Dermis microvascular lymphatic vessel endothelial cell (primary cell): ENCODE measurements at places on chromosomes 12 and 14. TPM values are rescaled to one million over a fixed set of nuclear protein-coding genes. Genes with fewer than 3 reads are reported as not detected.

The RPS6KL1 gene
- 5.6 and 6.6 TPM in 2 replicates for total RNA-seq

The RPAP3 gene
- total RNA-seq = 7.0 and 7.7 TPM in 2 replicates

The DEPDC4 gene
- 0.13 and 0.26 TPM in 2 replicates for total RNA-seq

The KRT6A gene
- total RNA-seq = 0.13 TPM in 1 of 2 replicates, not detected in the other

The KRT85 gene
- not detected in 2 replicates for total RNA-seq

The DYRK4 gene
- total RNA-seq = 23.6 and 46.8 TPM in 2 replicates
